CD8-positive, alpha-beta T cell (primary cell): ENCODE measurements at places on chromosomes 5 and 9. TPM values are rescaled to one million over a fixed set of nuclear protein-coding genes. Genes with fewer than 3 reads are reported as not detected.

- no peak for DNase-seq
Observed at GRCh38 chr9:90001747-90002146, 396.9 kb downstream of the GADD45G start.

- no peak for DNase-seq
Observed at GRCh38 chr9:83537331-83538171, 650 bp downstream of the FRMD3 start.

DNA sequence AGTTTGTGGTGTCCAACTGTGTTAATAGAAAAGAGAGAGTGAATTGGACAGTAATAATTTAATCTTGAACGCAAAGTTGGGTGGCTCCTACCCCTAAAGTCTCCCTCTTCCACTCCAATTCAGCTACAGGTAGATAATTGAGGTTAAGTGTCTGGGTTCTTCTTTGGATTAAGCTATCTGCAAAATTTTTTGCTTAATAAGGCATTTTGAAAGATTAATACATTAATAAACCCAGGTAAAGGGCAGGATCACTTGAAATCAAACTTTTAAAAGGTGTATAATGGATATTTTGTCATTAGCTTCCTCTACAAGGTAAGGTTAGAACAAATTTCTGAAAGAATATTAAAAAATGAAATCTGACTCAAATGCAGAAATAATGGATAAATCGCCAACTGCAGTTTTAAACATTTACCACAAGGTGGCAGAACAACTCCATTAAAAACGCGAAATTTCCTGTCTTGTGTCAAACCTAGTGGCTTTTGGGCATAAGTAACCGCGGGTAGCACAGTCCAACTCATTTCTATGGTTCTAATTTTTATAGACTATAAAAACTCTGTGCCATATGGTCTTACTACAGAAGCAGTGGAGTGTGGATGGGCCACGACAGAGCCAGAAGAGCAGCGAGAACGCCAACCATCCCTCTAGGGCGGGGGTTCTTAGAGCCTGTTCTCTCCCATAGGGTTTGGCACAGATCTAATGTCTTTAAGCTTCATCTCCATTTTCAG, 276.5 kb downstream of the ARHGEF28 start:
- DNase-seq = peak; percentile 68

DNA sequence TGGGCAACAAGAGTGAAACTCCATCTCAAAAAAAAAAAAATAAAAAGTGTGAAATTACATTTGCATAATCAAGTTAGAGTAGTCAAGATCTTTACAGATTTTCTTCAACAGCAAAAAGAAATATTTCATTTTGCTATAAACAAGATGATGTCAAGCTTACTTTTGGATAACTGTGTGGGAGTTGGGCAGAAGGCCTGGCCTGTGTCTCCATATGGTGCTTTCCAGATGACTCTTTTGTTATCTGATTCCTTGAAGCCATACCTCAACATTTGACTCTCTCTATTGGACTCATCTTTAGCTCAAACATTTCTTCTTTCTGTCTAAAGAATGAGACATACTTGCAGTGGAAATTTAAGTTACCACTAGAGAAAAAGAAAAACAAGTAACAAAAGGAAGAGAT, 246.8 kb downstream of the MSX2 start:
- DNase-seq = no peak

- no peak for DNase-seq
Observed at GRCh38 chr9:134966697-134967546, 49.2 kb upstream of the FCN1 start.

- DNase-seq = peak; percentile 92
Observed at GRCh38 chr5:132427281-132428146, 58.0 kb downstream of the SLC22A5 start.

DNA sequence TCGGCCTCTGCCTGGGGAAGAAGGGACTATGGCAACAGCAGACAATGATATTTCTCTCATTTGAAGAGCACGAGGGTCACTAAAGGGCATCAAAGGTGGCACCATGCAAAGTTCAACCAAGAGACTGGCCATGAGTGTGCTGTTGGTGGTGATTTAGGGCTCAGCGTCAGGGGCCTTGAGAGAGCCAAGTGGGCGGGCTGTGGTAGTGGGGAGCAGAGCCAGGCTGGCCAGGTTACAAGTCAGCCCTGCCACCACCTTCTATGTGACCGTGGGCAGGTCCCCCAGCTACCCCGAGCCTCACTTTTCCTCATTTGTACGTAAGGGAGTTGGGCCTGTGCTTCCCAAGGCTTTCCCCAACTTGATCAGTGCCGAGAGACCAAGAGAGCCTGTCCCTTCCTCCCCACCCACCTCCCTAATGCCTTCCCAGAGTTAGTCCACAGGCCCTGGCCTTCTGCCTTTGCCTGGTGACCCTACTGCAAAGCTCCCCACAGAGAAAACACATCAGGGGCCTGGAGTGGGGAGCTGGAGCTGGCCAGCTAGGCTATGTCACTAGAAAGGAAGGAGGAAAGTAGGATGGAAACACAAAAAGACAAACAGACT, 104.3 kb downstream of the PDE6A start:
- no peak for DNase-seq

URM1 gene
- total RNA-seq = 31.5 TPM

DNA sequence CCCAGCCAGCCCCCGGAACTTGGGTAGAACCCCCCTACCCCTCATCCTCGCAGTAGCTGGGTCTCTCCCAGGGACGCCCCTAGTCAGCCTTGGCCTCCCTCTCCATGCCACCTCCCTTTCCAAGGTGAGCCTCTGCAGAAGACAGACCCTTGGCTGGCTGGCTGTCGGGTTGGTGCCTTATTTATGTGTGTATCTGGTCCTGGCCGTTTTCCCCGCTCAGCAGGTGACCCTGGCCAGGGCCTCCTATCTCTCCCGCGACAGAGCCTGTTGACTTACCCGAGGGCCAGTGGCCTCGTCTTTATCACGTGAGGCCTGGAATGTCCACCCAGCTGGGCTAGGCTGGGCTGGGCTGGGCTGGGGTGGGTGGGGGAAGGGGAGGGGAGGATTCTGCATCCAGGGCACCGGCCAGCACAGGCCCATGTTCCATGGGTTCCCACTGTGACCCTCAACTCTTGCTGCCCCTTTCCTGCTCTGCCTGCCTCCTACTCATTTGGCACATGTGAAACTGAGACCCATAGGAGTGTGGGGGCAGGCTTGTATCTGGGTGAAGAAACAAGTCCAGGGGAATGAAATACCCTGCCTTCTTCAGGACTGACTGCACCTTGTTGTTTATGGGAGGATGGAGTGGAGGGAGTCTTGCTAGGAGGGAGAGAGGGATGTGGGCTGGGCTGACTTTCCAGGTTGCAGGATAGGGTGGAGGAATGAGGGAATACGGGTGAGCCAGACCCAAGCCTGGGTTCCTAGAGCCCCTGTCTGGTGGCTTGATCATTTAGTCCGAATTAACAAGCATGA, 3.1 kb downstream of the CXXC5 start:
- DNase-seq = no peak

N4BP3 gene
- 17.3 TPM for total RNA-seq

FAM221B gene
- not detected for total RNA-seq

DNA sequence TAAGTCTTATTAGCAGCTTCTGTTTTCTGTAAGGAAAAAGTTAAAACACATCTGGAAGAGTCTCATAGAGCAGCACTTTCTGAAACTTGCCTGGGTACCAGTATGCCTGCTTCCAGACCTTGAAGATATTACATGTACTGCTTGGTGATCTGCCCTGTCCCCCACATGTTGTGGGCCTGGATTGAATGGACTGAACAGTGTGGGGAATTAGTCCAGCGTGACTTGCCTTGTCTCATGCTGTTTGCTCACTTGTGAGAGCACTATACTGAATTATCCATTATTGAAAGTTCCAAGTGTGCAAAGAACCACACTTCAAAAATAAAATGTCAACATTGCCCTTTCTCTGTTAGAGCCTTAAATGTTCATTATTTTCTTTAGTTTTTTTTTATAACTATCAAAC, 8.9 kb downstream of the CTNNA1 start:
- no peak for DNase-seq

DNA sequence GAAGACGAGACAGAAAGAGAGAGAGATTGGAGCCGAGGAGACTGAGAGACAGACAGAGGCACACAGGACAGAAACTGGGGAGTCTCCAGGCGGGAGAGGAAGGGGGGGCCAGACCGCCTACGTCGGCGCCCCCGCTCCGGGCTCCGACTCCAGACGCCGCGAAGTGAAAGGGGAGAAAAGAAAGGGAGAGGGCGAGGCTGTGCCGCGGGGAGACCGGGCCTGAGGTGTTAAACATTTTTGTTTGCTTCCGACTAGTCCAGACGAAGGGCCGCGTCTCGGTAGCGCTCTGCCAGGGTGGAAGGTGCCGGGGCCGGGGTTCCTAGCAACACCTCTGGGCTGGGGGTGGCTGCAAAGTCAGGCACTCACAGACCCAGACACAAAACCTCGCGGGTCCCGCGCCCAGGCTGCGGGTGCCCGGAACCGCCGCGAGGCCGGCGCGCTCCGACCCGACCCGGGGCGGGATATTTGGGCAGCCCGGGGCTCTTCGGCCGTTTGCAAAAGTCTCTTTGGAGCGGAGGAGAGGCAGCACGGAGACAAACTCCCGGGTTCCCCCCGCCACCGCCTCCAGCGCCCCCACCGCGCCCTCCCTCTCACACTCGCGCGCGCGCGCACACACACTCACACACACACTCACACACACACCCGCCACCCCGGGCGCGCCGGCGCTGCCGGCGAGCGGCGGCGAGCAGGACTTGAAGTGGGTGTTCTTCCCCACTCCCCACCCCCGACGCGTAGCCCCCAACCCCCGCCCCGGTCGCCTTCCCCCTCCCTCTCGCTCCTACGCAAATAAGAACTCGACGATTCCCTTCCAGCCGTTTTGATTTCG, 626 bp upstream of the FST start:
- DNase-seq = peak; percentile 40

GRCh38 chr9:18143073-18143745, 330.7 kb upstream of the ADAMTSL1 start:
- no peak for DNase-seq

- DNase-seq = peak; percentile 48
Observed at GRCh38 chr9:35605351-35606137, 482 bp downstream of the TESK1 start.

ARAP3 gene
- 0.73 TPM for total RNA-seq

DNA sequence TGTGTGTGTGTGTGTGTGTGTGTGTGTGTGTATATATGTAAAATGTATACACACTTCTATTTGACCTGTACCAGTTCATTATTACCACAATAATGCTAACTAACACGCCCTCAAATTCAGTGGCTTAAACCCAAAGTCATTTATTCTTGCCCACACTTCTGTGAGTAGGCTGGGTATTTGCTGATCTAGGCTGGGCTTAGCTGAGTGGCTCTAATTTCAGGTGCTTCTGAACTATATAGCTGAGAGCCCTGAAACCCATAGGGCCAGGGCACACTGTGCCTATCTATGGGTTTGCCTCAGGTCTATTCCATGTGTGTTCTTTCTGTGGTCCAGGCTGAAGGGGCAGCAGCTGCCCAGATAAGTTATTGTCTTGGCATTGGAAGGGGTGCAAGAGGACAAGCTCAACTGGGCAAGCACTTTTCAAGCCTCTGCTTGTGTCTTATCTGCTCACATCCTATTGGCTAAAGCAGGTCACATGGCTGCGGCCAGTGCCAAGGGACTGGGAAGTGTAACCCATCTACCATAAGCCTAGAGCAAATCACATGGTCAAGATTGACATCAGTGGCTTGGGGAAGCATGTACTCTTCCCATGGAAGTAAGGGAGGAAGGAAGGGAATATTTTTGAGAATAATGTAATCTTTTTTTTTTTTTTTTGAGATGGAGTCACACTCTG, 139.9 kb downstream of the PALM2AKAP2 start:
- no peak for DNase-seq

GRCh38 chr5:14263699-14264098, 120.6 kb downstream of the TRIO start:
- DNase-seq = no peak

- no peak for DNase-seq
Observed at GRCh38 chr9:79699479-79699878, 127.7 kb downstream of the TLE4 start.

MYOZ3 gene
- not detected for total RNA-seq

- no peak for DNase-seq
Observed at GRCh38 chr5:149040421-149040820, 22.4 kb downstream of the SH3TC2 start.

GRCh38 chr5:169808118-169808581, 171.1 kb downstream of the DOCK2 start:
- no peak for DNase-seq

DNA sequence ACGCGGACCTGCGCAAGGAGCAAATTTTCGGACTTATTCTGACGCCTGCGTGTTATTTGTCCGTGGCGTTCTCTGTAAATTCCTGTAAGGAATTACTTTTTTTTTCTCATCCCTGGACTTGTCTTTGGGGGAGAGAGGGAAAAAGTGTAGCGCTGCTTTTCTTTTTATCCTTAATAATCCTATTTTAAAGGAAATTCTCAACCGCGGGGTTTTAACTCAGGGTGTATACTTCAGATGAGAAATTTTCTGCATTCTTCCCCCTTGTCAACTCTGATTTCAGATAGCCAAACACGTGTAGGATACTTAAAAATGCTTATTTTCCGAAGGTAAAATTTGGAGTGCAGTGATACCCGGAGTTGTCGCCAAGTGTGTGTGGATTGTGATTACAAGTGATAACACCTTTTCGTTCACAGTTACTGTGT, 853 bp downstream of the DCP2 start:
- peak; percentile 10 for DNase-seq

- no peak for DNase-seq
Observed at GRCh38 chr5:16074358-16074757, 105.2 kb downstream of the MARCHF11 start.

DNA sequence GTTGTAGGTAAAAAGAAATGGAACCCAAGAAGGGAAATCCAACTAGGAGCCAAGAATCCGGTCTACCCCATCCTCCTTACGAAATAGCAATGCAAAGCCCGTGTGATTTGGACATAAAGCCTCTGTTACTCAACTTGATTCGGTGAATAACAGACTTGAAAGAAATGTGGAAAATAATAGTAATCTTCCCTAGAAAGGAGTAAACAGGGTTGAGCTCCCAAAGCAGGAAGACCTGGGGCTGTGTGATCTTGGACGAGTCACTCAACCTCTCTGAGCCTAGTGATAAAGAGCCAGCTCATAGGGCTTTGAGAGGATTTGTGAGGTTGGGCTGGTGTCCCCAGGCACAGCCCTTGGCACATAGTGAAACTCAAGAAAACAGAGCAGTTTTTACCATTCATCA, 42.7 kb upstream of the IL17B start:
- no peak for DNase-seq

DNA sequence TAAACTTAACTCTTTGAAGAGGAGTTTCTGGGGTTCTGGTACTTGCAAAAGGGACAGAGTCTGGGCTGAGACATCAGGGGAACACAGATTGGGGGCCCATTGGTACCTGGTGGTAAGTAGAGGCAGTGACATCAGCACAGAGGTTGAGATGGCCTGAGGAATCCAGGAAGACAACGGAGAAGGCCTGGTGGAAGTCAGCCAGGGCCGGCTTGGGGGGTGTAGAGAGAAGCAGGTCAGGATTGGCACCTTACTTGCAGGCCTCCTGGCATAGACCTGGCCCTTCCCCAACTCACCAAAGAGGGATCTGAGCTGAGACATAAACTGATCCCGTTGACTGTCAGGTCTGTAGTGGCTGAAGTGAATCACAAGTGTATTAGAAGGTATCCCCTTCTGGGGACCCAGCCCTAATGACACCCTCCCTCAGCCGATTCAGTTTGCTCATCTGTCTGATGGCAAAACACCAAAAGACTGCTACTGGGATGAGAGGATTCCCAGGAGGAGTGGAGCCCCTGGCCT, 5.5 kb downstream of the NOL6 start:
- no peak for DNase-seq

- DNase-seq = no peak
Observed at GRCh38 chr5:137336565-137337120, 162.5 kb downstream of the SPOCK1 start.

PFN3 gene
- total RNA-seq = not detected

- no peak for DNase-seq
Observed at GRCh38 chr9:8543219-8543618, 743.6 kb upstream of the DMAC1 start.

PCDHGA9 gene
- total RNA-seq = not detected

KLF9 gene
- total RNA-seq = 87.1 TPM
